ENCODE measurements at places on chromosomes 11 and 22.
A peak's percentile ranks its signal among the peaks of the same experiment; 100 is the strongest.

GRCh38 chr11:122676638-122677037 is 21.1 kb downstream of the UBASH3B start:
- DNase-seq, result no peak

DNA sequence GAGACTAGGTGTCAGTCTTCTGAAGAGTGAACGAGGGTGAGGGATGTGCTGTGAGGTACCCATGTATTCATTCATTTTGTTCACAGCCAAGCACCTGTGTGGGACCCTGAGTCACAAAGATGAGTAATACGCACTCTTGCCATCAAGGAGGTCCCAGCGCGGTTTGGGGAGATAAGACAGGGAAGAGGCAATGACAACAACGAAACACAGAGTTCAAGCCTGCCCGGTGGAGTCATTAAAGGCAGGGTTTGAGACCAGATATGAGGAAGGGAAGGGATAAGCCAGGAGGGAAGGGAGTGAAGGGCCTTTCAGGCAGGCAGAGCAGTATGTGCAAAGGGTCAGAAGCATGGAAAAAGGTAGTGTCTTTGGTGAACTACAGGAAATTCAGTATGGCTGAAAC is 4.6 kb downstream of the DCHS1 start:
- DNase-seq, result no peak

- no peak for DNase-seq
Measured at GRCh38 chr11:76550781-76551180, 106.0 kb downstream of the EMSY start.

- no peak for DNase-seq
Measured at GRCh38 chr11:122803716-122804115, 34.6 kb upstream of the CRTAM start.

DNA sequence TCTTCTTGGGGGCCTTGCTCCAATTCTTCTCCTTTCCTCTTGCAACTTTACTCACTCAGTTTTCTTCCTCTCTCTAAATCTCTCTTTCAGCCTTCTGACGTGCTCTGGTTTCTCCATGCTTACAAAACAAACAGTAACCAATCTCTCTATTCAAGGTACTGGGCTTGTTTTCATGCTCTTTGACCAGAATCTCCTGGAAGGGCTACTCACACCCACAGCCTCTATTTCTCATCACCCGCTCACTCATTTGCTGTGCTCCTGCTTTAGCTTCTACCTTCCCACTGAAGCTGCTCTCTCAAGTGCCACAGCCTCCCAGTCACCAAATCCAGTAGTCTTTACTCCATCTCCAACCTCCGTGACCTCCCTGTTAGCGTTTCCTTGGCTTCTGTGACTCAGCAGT is 60.4 kb downstream of the SERGEF start:
- DNase-seq, result no peak

GRCh38 chr22:45422237-45422983 is 8.9 kb downstream of the RIBC2 start:
- no peak for DNase-seq

DNA sequence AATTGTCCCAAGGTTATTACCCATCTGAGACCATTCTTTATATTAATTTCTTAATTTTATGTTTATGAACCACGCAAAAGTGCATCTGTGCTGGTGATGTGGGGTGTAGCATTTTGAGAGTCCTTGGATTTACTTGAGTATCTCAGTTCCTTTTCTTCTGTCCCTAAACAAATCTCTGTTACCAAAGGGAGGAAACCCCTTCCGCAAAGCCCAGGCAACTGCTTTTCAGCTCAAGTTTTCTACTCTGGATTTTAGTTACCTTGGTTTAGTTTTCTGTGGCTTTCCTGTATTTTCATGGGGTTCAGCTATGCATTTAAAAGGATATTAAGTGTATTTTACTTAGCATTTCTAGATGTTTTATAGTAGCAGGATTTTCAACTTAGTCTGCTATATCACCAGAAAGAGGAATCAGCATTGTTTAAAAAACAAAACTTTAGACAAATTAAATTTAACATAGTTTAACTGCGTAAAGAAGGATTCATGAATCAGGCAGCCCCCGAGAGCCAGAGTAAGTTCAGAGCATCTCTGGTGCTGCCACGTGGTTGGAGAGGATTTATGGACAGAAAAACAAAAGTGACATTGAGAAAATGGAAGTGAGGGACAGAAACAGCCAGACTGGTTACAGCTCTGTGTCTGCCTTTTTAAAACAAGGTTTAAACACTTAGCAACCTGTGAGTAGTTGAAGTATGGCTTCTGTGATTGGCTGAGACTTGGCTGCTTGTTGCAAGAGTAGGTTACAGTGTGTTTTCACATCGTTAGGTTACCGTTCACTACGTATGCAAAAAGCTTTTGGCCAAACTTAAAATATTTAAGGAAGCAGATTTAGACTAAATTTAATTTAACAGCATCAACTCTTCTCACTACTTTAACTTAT is 9.6 kb downstream of the ADM start:
- no peak for DNase-seq

GRCh38 chr11:134916421-134917213 is 504.6 kb upstream of the B3GAT1 start:
- peak; percentile 35 for DNase-seq

GRCh38 chr11:70619591-70619990 is 221.3 kb downstream of the CTTN start:
- DNase-seq, result no peak

- DNase-seq, result no peak
Measured at GRCh38 chr11:119807402-119807801, 78.4 kb upstream of the NECTIN1 start.

DNA sequence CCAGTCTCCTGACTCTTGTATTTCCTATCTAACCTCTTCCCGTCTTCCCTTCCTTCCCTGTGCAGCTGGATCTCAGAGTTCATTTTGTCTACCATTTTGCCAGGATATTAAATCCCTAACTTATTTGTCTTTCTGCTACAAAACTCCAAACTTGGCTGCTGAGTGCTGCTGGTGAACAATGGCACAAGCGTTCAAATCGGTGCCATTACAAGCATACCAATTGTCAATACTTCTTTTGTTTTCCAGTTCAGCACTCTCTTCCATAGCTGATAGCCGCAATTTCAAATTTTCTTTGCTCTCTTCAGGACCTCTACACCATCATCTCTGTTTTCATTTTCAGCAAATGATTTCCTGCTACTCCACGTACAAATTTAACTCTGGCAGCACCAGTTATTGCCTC is 13.4 kb downstream of the IL18 start:
- no peak for DNase-seq

- no peak for DNase-seq
Measured at GRCh38 chr11:111450480-111451320, 61.5 kb downstream of the BTG4 start.

DNA sequence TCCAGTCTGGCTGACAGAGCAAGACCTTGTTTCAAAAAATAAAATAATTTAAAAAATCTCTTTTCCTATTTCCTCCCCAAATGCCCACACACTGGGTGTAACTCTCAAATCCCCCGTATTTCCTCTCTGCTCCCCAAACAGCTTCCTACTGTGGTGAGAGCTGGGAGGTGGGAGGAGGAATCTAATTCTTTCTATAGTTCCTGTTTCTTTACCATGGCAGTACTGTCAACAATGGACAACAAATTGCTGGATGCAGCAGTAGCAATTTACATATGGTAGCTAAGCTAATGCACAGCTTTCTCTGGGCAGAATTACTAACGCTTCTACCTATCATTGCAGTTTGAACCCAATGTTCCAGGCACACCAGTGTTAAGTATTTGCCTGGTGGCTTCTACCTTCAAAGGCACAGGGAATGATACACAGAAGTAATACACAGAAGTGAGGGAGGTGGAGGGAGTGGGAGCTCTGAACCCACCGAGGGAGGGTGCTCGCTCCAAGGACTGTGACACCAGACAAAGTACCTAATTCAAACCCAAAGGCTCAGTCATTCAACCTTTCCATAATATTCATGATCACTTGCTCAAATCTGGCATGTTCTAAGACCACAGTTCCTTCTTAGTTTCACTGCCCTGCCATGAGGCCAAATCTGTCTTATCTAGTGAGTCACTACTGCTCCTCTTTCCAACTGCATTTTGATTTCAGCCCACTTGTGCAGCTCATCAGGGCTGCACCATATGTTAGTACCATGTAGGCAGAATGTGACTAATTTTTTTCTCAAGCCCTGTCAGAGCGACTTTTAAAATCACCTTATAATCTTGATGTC is 37.9 kb downstream of the CELF1 start:
- no peak for DNase-seq

DNA sequence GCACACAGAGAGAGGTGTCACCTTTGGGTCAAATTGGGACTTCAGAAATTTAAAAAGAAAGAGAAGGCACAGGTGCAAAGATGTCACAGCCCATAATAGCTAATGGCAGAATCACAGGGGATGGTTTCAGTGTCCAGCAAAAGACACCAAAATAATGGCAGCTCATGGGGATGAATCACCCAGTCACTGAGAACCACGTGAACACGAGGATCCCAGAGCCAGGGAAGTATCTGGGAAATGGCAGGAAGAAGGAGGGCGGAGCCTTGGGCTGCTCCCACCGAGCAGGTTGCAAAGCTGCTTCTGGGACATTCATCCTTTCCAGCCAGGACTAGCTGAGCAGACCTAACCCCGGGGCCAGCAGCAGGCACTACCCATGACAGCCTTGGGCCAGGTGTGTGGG is 45.6 kb downstream of the TRMU start:
- DNase-seq, result no peak

GRCh38 chr22:27983361-27983791 is 64.3 kb upstream of the PITPNB start:
- DNase-seq, result no peak

DNA sequence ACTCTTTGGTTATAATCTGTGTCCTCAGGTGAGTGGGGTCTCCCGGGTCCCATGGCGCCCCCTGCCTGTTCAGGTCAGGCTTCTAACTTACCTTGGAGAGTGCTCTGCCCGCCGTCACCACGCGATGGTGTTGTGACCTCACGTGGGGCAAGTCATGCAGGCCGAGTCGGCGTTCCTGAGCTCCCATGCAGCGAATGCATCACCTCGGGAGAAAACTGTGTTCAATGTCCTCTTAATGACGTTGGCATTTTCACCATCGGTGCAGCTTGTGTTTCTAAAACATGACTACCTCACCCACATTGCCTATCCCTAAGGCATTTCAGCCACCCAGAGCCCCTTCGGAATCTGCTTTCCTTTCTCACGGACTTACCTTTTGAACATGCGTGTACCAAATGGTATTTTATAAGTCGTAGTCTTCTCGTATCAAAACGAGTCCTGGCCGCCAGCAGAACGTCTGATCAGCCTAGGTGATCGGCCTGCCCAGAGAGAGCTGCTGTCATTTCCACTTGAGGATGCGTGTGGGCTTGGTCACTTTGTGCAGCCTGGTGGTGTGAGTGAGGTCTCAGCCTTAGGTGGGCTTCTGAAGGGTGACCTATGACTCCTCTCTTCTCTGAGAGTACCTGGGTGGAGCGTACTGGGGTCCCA is 64.8 kb downstream of the TBC1D22A start:
- DNase-seq, result no peak

- no peak for DNase-seq
Measured at GRCh38 chr11:134063124-134063495, 5.8 kb upstream of the JAM3 start.

DNA sequence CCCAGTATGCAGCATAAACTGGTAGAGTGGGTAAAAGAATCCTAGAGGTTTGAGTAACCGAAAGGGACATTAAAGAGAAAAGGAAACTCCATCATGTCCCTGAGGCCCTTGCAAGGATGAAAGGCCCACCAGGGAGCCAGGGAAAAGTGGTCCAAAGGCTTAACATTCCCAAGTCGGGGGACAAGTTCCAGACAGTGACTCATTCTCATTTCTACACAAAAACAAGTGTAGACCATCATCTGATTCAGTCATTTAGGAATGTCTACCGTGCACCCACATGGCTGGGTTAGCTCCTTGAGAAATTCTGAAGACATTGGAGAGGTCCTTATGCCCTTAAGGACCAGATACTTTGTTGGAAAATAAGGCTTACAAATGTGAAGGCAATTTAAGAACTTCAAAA is 4.8 kb upstream of the NOX4 start:
- no peak for DNase-seq

GRCh38 chr22:47152938-47153337 is 390.5 kb downstream of the TBC1D22A start:
- DNase-seq, result no peak

- peak; percentile 60 for DNase-seq
Measured at GRCh38 chr22:29343313-29343805, 27.9 kb upstream of the RASL10A start.

GRCh38 chr11:103928040-103928801 is 108.2 kb upstream of the DDI1 start:
- no peak for DNase-seq
